Activated CD8-positive, alpha-beta memory T cell treated with anti-CD3 and anti-CD28 coated beads for 4 hours (primary cell): ENCODE measurements at places on chromosomes 5 and 9.

DNA sequence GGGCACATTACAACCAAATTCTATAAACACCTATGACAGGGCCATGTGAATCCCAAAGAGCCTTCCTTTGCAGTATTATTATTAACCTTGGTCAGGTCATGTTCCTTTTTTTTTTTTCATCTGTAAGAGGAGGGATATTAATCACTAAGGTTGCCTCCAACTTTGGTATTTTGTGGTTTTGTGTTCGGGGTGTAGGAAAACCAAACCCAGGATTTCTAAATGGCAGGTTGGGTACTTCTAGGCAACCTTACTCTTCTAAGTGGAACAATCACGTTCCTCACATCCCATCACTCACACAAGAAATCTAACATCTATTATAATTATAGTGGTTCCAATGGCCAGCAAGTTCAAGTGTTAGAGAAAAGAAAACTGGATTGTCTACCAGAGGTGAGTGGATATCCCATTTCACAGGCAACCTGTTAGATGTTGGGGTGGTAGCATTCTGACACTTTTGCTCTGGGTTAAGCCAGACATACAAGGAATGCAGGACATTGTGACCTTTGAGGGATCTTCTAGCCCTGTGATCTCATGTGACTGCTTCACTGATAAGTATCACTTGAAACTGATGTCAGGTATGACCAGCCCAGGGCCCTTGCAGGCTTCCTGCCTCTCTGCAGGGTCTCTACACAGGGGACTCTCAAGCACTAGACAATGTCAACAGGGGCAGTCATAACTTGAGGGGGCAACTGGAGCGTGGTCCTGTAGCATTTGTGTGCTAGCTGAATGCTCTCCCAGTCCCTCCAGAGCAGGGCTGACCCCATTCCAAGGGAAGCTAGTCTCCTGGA lies 126.2 kb upstream of the VLDLR start:
- no peak for DNase-seq

GRCh38 chr9:135951889-135952663 lies 9.1 kb downstream of the UBAC1 start:
- no peak for DNase-seq

GRCh38 chr9:120865809-120866208 lies 11.2 kb downstream of the PHF19 start:
- no peak for DNase-seq

DNA sequence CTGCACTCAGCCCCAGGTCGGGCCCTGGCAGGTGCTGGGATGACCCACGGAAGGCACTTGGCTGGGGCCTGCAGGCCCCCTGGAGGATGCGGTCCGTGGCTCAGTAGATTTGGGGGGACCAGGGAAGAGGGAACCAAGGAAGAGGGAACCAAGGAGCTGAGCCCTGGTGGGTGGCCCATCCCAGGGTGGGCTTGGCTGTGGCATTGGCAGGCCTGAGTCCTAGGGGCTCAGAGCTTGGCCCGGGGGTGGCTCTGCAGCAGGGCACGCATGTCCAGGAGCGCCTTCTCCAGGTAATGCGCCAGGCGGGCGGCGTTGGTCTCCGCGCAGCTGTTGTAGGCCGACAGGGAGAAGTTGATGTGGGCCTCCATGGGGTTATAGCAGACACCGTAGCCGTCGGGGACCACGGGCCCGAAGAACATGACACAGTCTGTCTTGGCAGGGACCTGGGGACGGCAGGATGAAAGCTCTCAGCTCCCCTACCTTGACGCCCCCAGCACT lies 14.3 kb downstream of the DOLPP1 start:
- no peak for DNase-seq

DNA sequence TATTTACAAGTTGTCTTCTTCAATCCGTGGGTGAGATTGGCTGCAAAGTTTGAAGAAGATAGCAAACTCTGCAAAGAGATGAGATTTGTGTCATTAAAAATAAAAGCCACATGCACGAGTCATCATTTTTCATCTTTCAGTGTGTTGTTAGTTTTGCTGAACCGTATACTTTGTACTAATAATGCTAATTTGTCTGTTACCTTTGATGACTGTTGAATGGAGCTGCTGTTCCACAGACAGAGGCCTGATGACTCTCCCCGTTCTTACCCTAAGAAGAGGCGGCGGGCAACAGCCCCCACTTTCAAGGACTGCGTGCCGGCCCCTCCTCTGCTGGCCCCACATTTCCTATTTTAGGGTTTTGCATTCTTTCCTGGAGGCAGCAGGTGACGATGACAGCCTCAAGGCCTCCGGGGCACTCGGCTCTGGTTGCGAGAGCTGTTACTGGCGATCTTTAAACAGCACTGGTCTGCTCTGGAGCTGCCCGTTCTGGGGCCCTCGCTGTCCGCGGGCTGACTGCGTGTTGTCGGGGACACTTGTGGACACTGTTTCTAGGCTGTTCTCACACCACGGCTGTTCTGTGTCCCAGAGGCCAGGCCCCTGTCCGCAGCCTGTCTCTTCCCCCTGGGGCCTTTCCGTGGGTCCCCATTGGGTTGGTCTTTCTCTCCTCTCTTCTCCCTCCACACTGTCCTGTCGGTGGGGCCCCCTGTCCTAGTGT lies 35.1 kb downstream of the NDUFS6 start:
- no peak for DNase-seq

DNA sequence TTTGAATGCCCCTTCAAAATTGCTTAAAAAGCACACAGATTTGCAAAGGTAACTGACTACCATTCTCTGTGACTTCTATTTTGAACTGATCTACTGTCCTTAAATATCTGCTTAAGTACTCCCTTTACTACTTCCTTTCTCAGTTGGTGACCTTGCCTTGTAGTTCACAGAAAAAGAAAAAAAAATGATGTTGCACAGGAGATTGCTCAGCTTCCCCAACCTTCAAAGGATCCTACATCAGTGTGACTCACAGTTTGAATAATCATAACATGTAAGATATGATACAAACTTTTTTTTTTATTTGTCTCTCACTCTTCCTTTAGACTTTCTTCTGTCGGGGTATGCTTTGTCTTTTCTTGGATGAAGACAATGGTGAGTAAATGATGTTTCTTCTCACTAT lies 1029.6 kb downstream of the CDH12 start:
- DNase-seq = no peak

GRCh38 chr9:70229579-70229978 lies 29.2 kb upstream of the SMC5 start:
- no peak for DNase-seq

- DNase-seq = no peak
These were observed 60.5 kb upstream of the PPP1R26 start for GRCh38 chr9:135419106-135419505.

DNA sequence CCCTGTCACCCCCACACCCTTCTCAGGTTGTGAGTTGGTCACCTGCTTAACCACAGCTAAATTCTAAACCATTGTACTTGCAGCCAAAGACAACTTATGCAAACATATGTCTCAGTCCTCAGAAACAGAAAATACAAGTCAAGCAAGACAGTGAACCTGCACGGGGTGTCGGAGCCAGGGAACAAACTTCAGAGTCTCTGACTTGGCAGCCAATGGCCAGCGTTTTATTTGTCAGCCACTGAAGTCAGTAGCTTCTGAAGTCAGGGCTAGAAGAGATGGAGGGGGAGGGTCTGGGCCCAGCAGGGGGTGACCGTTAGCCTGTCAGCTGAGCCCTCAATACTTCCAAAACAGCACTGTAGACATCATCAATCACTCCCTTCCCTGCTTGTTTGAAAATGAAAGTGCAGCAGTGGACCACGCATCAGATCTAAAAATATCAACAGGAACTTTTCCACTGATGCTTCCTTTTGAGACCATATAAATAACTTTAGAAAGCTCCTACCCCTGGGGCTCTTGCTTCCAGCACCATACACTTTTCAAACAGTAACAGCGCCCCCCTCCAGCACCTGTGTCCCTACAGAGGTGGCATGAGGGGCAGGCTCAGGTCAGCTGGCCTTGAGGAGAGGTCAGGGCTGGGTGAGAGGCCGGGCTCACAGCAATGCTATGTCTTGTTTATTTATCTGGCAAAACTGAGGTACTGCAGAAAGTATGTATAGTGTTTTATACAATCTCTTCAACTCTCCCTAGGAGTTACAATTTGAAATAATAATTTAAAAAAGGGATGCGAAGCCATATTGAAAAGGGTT lies 142.5 kb downstream of the ACER2 start:
- DNase-seq = no peak

GRCh38 chr5:81023261-81023970 lies 63.3 kb downstream of the RASGRF2 start:
- no peak for DNase-seq

GRCh38 chr9:21778304-21778703 lies 24.1 kb upstream of the MTAP start:
- no peak for DNase-seq

DNA sequence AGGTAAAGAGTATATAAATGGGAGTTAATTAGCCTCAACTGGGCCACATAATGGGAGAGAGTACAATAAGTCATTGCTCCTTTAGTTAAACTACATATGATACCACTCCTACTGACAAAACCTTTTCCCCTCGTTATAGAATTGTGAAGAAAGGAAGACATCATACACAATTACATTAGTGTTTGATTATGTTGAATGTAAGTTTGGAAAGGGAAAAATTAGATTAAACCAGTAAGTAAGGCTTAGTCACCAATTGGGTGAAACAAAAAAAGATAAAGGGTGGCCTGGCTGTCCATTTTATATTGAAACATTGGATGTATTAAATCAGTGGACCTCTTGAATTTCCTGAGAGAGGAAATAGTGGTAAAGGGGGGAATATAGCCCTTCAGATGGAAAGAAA lies 464.3 kb upstream of the PAPPA start:
- DNase-seq = no peak

GRCh38 chr9:116471093-116471906 lies 215.8 kb upstream of the TRIM32 start:
- no peak for DNase-seq

- DNase-seq = no peak
These were observed 15.1 kb downstream of the IRF1 start for GRCh38 chr5:132475497-132475882.

- no peak for DNase-seq
These were observed 2.5 kb downstream of the KCNT1 start for GRCh38 chr9:135704483-135704882.

- no peak for DNase-seq
These were observed 23.4 kb upstream of the SCGB3A2 start for GRCh38 chr5:147854894-147855773.

- DNase-seq = no peak
These were observed 24.4 kb upstream of the LMX1B start for GRCh38 chr9:126589349-126589748.

DNA sequence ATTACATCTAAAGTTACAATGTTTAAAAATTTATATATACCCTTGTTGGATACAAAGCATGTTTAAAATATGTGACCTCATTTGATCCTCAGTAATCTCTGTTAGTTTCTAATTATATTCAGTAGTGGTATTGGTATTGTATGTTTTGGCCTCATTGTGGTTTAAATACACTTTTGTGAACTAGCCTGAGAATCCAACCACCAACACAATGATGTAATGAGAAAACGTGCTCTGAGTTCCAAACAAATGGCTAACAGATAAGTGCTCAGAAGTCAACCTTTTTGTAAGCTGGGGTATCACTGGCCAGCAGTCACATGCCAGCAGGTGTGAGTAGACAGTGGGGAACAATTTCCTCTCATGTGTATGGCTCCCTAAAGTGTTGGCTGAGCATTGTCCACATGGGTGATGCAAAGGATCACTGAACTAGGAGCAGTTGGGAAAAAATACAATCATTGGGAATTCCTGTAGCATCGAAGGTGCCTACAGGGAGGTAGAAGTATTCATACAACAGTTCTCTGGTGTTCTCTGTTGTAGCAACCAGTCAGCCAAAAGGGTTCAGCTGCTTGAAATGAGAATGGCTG lies 56.1 kb downstream of the DOCK8 start:
- DNase-seq = no peak

DNA sequence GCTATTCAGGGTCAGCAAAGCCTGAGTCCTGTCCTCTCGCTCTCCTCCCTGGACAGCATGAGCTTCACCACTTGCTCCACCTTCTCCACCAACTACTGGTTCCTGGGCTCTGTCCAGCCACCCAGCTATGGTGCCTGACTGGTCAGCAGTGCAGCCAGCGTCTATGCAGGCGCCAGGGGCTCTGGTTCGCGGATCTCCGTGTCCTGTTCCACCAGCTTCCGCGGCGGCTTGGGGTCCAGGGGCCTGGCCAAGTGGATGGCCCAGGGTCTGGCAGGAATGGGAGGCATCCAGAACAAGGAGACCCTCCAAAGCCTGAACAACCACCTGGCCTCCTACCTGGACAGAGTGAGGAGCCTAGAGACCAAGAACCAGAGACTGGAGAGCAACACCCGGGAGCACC lies 8.6 kb downstream of the NIPBL start:
- no peak for DNase-seq
